ENCODE measurements at places on chromosomes 12 and 14.

DNA sequence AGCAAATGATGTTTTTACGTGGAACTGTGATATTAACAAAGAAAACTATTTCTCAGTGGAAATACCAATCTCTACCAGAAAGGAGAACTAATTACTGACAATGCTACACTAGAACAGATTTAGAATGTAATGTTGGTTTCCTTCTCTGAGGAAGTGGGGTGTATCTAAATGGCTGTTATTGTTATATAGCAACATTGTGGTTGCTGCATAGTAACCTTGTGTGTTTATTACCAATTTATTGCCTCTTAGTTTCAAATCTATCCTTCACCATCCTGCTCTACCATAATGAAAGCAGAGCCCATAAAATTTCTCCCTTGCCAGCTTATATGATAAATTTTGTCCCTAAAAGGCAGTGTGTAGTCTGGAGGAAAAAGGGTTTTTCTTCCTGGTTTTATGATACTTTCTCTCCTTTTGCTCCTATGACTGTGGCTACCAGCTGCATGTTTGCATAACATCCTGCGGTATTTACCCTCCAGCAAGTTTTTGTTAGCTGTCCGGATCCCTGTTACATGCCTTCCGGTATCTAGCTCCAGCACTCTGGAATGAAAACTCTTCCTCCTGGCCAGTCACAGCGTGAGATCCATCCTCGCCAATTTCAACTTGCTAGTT lies 5.7 kb upstream of the KLRK1 start:
- DNase-seq, result no peak

DNA sequence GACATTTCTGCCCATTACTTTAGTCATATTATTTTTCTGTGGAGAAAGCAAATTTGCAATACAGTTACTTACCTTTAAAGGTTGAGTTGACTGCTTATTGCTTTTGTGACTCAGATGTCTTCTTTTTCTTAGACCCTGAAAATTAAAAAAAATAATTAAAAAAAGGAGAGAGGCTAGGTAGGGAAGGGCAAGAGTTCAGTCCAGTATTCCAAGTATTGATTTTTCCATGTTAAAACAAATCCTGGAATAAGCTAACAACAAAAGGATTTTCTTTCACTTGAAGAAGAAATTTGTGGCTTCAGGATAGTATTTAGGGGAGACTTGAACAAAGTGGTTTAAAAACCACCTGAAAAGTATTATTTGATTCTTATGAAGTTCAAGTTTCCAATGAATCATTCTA lies 49.4 kb downstream of the LMNTD1 start:
- DNase-seq, result no peak

DNA sequence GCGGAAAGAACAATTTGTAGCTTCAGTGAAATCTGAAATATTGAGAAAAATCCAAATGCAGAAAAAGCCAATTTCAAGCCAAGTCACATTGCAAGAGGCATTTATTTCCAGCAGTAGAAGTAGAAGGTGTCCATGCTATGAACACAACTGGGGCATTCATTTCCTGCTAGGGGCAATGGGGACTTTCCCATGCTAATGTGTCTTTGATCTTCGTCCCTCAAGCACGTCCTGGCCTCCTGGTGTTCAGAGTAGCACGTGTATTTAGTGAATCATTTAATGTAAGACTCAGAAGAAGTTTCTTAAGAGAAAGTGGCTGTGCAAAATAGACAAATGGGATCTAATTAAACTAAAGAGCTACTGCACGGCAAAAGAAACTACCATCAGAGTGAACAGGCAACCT lies 267.9 kb downstream of the TMEM132C start:
- no peak for DNase-seq

DNA sequence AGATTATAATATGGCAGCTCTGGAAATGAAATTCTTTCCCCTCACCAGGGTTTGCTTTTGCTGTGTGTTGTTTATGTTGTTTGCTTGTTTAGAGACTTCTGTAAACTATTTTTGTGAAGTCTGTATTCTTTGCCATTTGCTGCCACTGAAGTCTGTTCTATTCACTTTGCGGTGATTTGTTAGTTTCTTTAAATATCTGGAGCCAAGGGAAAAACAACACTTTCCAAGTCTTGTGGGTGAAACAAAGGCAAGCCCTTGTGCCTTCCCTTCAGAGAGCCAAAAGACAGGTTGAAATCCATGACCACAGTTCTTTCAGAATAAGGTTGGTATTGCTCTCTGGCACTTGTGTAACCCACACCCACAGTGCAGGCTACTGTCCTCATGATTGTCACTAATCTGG lies 59.5 kb upstream of the RNU6-7 start:
- DNase-seq, result no peak

- DNase-seq, result no peak
These were observed 10.2 kb downstream of the DHH start for GRCh38 chr12:49084438-49084837.

DNA sequence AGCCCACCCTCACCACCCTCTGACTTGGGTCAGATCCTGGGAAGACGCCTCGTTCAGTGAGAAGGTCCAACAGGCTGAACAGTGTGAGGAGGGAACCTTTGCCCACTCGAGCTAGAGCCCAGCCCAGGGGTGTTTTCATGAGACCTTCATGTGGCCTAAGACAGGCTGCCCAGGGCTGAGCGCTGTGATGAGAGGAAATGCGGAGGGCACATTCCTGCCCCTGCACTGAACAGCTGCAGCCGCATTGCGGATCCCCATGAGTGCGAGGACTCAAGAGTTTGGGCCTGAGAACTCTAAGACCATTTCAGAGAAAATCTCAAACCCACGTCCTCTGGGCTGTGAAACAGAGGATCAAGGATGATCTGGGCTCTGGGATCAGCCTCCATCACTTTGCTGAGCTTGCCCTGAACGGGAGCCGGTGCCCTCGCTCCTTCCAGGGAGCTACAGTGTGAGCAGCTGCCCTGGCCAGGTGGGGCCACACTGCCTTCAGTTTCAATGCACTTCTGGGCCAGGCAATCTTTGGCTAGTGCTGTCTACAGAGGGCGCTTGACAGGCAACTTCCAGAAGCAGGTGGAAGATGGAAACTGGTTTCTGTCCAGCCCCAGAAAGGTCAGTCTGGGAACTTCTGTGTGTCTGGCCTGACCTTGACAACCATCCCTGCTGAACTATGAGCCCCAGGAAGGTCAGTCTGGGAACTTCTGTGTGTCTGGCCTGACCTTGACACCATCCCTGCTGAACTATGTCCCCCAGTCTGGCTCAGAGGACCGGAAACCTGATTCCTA lies 43.5 kb upstream of the P2RX7 start:
- DNase-seq, result no peak

DNA sequence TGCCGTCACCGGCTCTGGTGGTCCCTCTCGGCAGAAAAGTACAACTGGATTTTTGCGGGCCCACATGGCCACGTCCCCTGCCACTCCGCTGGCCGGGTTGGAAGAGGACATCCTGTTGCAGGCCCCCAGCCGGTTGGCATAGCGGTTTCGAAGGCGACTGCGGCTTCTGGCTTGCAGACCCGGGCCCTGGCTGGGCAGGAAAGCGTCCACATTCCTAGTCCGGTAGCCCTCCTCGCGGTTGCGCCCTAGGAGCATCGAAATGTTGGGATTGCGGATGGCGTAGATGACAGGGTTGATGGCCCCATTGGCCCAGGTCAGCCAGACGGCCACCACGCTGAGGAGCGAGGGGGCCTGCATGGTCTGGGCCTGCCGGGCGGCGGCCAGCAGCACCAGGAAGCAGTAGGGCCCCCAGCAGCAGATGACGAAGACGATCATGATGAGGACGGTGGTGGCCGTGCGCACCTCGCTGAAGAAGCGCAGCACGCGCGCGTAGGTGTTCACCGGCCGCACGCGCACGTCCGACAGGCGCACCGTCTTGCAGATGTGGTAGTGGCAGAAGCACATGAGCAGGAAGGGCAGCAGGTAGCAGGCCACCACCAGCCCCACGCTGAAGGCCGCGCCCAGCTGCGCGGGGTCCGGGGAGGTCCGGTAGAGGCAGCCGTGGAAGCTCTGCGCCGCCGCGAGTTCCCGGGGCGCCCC lies 1.2 kb downstream of the GPR135 start:
- DNase-seq, result peak; percentile 25

DNA sequence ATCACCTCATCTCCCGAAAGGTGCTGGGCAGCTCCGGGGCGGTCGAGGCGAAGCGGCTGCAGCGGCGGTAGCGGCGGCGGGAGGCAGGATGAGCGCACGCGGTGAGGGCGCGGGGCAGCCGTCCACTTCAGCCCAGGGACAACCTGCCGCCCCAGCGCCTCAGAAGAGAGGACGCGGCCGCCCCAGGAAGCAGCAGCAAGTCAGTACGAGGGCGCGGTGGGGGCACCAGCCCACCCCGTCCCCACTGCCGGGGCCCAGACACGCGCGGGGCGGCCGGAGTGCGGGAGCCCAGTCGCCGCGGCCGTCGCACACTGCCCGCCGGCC lies 862 bp downstream of the HMGA2 start:
- DNase-seq, result no peak

DNA sequence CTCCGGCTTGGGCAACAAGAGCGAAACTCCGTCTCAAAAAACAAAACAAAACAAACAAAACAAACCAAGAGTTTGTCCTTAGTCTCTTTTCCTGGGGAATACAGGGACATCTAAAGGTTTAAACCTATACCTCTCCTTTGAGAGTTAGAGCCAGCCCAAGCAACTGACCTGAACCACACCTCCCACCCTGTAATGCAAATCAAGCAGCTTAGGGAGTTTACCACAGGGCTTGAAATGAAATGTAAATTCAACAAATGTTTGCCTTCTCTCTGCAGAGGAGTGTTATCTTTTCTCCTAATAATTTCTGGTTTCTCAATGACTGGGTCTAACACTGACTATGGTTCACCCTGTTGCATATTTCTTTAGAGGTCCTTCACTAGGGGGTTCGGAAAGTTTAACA lies 16.7 kb downstream of the PPP1CC start:
- DNase-seq, result no peak

DNA sequence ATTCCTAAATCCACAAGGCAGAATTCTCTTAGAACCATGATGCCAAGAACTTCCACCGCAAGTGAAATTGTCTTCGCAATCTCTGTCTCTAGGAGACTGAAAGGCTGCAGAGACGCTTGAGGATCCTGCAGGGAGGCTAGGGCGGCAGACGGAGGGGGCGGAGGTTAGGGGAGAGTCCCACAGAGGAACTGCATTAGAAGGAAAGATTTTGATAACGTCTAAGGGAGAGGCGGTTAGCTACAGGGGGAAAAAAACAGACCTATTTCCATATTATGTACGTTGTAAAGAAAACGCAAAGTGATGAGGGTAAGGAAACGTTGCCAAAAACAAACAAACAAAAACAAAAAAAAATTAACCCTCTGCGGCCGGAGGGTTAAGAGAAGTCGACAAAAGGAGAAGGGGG lies 595 bp downstream of the KLHL28 start:
- peak; percentile 54 for DNase-seq

DNA sequence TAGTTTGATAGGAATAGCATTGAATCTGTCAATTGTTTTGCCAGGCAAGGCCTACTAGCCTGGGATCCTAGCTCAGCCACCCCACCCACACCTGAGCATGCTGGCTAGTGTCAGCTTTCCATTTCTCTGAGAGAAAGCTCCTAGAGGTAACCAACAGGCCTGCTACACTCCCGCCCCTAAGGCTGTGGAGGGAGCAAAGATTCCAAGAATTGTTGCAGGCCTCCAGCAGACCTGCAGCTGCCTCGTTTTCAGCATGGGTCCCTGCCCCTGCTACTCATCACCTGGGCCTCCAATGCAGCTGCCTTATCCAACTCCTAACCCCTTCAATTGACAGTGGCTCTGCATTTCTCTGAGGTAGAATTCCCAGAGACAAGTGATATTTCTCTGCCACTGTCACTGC lies 852.4 kb upstream of the MDGA2 start:
- no peak for DNase-seq

- peak; percentile 44 for DNase-seq
These were observed 4.7 kb downstream of the FLRT2 start for GRCh38 chr14:85534458-85535293.

DNA sequence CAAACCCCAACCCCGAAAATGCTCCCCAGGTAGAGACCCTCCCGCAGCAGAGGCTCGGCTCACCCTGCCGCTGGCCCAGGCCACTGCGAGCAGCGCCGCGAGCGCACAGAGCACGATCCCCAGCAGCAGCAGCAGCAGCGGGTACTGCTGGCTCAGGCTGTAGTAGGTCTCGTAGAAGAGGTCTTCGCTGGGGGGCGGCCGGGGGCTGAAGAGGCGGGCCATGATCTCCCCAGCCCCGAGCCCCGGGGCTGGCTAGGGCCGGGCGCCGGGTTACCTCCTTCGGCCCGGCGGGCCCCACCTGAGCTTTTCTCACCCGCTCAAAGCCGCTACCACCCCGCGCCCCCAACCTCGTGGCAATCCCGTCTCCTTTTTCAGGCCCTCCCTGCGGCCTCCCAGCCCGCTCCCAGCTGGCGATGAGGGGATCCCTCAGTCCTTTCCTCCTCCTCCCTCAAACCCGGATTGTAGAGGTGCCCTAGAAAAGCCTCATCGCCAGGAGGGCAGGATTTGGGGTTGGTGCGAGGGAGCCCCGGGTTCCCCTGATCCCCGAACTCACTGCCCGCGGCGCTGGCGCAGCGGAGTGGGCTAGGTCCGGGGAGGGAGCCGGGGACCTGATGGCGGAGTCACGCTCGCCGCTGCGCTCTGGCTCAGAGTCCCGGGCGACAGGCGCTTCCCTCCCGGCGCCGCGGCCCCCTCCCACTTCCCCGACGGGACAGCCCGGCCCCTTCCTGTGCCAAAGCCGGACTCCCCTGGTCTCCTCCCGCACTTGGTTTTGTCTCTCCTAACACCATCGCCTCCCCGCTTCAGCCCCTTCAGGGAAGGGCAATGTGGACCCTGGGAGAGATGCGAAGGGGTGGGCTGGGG lies at the start of gene ADCY4:
Gene ADCY4 (minus strand): TSS at position 641 of the 861 bp plus-strand sequence. CDS start 419 bp downstream, at position 222.
- DNase-seq, result no peak

- no peak for DNase-seq
These were observed 39.5 kb downstream of the TPCN1 start for GRCh38 chr12:113260636-113261300.

All from SK-N-DZ (cell line).